ENCODE measurements at places on chromosomes 7 and 10.

GRCh38 chr10:60314069-60314940, 75.4 kb downstream of the ANK3 start:
- no peak for DNase-seq

DNA sequence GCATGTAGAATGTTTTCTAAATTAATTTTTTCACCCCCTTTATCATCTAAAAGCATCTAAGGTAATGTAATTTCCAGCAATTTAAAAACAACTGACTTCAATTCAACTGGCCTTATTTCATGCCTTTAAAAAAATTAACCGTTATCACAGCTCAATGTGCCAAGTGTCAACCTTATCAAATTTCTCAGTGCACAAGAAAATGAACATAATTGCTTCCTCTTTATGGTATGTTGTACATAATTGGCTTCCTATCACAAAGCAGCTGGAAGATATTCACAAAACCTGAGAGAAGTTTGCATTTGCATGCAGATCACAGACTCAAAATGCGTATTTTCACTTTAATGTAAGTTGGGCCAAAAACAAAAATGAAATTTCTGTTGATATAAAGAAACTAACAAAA, 966.4 kb downstream of the GRM8 start:
- no peak for DNase-seq

- DNase-seq, result no peak
Measured at GRCh38 chr10:80473096-80473657, 19.1 kb downstream of the TSPAN14 start.

DNA sequence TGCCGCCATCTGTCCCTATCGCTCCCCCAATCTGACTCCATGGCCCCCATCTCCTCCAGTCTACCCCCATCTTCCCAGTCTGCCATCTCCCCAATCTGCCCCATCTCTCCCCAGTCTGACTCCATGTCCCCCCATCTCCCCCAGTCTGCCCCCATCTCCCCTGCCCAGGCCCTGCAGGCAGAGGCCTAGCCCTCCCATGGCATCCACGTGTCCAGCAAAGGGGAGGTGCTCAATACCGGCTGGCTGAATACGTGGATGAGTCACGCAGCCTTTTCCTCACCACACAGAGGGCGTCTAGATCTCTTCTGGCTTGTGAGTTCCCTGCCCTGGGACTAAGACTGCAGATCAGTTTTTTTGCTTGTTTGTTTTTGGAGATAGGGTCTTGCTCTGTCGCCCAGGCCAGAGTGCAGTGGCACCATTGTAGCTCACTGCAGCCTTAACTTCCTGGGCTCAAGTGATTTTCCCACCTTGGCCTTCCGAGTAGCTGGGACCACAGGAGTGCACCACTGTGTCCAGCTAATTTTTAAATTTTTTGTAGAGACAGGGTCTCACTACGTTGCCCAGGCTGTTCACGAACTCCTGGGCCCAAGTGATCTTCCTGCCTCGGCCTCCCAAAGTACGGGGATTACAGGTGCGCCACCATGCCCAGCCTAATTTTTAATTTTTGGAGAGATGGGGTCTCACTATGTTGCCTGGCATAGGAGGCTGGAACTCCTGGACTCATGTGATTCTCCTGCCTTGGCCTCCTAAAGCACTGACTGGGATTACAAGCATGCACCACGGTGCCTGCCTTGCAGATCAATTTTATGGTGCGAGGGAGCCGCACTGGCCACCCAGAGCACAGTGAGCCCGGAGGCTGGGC, 15.3 kb upstream of the GPR146 start:
- DNase-seq, result peak; percentile 96

GRCh38 chr7:69708857-69709256, 110.6 kb downstream of the AUTS2 start:
- DNase-seq, result no peak

DNA sequence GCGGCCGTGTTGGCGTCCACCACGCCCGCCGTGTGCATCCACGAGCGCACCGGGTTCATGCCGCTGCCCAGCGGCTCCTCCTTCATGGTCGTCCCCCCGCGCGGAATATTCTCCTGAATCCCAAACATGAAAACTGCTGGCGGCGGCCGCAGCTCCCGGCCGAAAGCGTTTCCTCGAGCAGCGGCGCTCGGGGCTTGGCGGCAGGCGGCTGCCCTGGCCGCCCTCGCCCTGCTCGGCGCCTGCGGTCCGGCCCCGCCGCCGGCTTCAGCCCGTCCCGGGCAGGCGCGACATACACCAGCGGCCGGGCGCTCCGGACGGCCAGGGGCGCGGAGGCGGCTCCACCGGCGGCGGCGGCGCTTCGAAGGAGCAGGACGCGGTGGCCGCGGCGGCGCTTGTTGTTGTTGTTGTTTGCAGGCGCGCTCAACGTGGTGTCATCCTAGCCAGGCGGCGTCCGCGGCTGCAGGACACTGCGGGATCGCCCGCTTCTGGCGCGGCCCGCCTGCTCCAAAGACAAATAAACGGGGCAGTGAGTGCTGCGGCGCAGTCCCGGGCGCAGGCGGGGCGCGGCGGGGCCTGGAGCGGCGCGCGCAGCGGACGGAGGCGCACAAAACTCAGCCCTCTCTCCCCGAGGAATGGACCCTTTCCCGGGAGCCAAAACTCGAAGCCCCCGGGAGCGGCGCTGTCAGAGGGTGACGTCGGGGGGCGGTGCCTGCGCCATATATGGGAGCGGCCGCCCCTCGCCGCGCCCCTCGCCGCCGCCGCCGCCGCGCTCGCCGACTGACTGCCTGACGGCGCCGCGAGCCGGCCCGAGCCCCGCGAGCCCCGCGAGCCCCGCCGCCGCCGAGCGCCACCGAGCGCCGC, at the start of gene EBF3:
Gene EBF3 (minus strand): TSS at position 634 of the 861 bp plus-strand sequence. CDS start 506 bp downstream, at position 128.
- peak; percentile 77 for DNase-seq

DNA sequence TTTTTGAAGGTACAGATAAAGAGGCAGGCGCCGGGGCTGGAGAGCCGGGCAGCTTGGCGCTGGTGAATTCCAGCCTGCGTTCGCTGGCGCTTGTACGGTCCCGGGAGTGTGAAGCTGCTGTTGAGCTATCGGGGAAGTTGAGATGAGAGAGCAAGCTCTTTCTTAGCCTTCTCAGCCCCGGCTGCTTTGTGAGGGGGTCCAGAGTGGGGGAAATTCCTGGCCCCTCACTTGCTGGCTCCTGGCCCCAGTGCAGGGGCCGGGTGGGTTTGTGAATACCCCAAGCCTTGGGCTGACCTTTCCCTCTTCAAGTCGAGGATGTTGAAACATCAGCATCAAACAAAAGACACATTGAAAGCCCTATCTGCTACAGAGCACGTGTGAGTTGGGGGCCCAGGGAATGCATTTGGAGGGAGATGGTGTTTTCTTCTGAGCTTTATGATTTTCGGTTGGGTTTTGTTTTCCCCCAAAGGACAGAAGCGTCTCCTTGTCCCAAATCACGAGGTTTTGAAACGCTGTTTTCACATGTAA, 2.7 kb downstream of the ZMIZ1 start:
- DNase-seq, result no peak

GRCh38 chr7:21718391-21718790, 175.6 kb downstream of the DNAH11 start:
- DNase-seq, result no peak

DNA sequence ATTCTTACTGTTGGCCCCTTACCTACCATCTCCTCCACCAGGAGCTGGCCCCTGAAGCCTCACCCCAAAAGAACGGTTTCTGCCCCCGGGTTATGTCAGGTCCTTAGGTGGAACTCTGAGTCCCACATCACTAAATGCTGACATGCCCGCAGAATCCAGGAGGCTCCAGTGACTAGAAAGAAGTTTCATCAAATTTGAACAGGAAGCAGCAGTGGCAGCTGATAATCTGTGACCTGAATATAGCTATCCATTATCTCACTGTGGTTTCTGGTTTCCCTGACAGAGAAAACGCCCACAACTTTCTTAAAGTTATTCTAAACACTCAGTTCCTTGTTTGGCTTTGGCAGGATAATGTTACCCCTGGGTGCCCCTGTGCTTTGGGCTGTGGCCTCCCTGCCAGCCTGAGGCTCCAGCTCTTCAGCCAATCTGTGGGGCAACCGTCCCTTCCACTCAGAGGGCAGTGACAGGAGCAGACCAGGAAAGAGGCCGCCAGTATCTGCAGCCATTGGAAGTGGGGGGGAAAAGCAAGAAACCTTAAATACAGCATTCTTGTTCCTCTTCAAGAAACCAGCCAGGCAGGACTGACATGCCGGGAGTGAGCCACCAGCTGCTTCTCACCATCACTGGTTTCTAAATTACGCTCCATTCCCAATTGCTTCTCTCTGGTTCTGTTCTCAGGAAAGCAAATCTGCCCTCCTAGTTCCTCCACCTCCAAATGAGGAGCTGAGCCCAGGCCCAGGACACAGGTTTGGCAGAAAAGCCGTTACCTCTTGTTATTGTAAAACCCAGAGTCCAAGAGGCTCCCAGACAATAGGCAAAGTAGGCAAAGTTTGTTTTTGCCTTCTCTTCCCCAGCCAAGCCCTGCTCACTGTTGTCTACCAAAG, 41.2 kb upstream of the VCL start:
- no peak for DNase-seq

DNA sequence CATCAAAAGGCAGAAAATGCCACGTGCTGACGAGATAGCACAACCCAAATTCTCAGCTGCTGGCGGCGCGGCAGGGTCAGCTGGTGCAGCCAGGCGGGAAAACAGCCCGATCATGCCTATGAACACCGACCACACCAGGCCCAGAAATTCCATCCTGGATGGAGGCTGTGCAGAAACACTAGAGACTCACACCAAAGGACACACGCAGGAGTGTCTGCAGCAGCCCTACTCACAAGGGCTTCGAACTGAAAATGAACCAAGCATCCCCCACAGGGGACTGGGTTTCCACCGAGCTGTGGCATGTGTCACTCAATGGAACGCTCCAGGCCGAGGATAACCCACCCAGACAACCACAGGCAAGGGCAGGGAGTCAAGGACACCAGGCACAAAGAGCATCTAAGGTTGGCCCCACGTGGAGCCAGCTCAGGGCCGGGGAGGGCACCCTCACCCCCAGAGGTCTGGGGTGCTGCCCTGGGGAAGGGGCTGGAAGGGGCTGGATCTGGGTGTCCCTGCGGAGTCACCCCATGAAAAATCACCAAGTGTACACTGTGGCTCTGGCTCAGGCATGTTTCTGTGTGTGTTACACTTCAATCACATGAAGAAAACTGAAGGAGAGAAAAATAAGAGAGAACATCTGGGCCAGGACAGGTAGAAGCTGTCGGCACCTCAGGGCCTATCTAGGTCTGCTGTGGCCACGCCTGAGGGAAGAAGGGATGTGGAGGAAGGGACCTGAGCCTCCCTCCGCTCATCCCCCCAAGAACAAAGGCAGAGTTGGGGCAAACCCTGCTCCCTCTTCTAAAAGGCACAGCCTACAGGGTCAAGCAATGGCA, 33.0 kb downstream of the RASGEF1A start:
- DNase-seq, result no peak

- no peak for DNase-seq
Measured at GRCh38 chr7:100640517-100641440, 573 bp downstream of the TFR2 start.

DNA sequence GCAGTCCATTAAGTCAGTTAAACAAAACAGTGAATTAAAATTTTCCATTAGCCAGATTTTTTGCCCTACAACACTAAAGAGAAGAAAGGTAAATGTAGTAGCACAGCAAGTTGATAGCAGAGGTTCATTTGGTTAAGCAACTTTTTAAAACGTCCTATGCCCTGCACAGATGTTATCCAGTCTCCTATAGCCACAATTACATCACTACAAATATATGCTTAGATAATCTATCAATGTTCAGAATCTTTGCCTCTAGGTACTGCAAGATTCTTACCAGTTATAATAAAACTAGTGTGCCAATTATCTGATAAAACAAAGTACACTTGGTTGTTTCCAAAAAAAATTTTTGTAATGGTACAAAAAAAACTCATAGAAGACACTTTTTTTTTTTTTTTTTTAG, 175.5 kb upstream of the MYO3A start:
- no peak for DNase-seq

- no peak for DNase-seq
Measured at GRCh38 chr10:23499372-23500132, 60.7 kb downstream of the OTUD1 start.

DNA sequence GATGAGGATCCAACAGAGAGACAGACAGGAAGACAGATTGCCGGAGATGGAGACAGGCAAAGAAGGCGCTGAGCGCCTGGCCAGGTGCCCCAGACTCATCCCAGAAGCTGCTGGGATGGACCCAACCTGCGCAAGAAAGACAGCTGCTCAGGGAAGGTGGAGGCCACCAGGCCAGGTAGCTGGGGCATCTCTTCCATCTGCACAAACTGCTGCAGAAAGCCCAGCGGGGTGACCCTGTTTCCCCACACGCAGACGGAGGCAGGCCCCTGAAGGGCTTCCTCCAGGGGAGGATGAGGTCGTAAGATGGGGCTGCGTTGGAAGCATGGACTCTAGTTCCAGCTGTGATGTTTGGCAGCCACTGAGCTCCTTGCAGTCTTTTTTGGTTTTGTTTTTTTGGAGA, 16.5 kb upstream of the YWHAG start:
- DNase-seq, result no peak

- no peak for DNase-seq
Measured at GRCh38 chr10:109947111-109947920, 24.0 kb upstream of the XPNPEP1 start.

DNA sequence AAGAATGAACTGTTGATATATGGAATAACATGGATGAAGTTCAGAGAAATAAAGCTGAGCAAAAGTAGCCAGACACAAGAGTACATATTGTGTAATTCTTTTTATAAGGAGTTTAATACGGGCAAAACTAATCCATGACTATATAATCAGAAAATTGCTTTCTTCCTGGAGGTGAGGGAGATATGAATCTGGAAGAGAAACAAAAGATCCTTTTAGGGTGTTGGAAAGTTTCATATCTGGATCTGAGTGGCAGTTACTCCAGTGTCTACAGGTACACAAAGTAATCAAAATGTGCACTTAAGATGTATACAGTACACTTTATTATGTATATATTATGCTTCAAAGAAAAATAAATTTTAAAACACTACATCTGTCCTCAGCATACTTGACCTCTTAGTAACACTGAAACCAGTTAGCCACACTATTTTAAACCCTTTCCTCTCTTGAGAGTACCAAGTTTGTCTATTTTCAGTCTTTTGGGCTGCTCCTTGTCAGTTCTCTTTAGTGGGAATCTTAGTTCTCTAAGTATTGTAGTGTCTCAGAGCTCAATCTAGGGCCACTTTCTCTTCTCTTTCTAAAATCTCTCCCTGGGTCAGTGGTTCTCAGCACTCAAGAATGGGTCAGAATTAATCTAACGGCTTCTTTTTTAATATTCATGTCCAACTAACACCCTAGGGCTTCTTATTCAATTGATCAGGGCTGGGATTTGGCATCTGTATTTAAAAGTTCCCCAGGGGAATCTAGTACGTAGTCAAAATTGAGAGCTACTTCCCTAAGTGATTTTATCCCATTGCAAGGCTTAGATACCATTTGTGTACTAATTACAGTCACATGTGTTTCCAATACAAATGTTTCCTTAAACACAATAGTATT, 4.3 kb upstream of the LIPF start:
- no peak for DNase-seq

GRCh38 chr7:131967216-131967730, 410.8 kb upstream of the PODXL start:
- no peak for DNase-seq

GRCh38 chr10:69515699-69516259, 57.4 kb downstream of the NEUROG3 start:
- DNase-seq, result no peak

GRCh38 chr10:118710487-118710886, 44.3 kb downstream of the CACUL1 start:
- no peak for DNase-seq
